ENCODE measurements at places on chromosomes 5 and 9.
A peak's percentile ranks its signal among the peaks of the same experiment; 100 is the strongest.

- no peak for DNase-seq
Observed at GRCh38 chr5:129116797-129117196, 22.2 kb downstream of the ISOC1 start.

GRCh38 chr5:143955141-143955540 lies 143.2 kb downstream of the HMHB1 start:
- DNase-seq: no peak

GRCh38 chr5:65190328-65191053 lies 291.2 kb downstream of the ADAMTS6 start:
- DNase-seq: no peak

DNA sequence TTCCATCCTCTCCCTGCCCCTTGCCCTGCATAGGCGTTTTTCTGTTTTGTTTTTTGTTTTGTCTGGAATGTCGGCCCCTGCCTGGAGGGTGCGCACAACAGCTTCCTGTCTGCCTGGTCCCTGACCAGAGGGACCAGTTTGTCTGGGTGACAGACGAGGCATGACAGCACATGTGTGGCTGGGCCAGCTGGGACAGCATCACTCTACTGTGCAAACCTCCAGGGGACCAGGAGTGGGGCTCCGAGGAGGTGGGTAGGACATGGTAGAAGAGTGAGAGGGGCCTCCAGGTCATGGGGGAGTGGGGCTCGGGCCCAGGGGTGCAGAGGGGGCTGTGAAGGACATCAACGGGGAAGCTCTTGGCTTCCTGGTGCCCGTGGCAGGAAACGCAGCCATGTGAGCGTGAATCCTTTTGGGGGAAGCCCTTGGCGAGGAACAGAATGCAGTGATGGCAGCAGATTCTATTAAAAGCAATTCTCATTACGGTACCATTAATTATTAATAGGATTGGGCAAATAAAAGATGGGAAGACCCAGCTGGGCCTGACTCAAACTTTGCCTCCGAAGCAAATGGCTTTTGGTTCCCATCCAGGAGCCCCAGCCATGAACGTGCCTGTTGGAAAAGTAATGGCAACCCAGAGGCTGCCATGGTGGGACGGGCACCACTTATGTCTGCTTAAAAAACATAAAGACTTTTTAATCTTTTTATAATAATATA lies 184.4 kb upstream of the IER5L start:
- DNase-seq: no peak

GRCh38 chr5:129141696-129142095 lies 47.1 kb downstream of the ISOC1 start:
- no peak for DNase-seq

DNA sequence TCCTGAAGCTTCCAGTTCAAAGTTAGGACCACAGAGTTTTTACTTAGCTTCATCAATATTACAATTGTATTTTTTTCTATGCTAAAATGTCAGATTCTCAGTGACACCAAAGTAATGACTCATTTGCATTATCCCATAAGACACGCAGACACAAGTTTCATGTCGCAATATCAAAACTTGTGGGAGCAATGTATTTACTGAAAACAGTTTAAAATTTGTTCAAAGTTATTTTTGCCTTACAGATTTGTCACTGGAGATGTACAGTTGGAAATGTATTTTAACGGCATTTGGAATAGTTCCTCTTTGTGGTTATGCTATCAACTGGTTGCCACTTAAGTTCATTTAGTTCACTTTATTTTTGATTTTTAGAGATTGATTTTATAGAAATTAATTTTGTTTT lies 36.2 kb upstream of the DAP start:
- DNase-seq: no peak

DNA sequence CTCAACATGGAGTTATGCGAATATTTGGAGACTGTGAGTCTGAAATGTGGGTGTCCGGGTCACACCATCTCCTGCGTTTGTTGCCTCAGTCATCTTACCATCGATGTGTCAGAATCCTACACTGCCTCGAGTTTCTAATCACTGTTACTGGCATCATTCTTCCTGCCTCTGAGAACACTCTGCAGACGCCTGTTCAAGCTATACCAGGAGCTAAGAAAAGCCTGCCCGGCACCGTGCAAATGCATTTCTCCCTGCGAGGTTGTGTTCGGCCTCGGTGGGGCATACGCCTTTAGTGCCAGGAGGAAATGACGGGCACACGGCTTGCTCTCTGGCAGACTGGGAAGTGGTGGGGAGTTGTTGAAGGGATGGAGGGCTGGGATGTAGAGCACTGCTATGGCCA lies 31.2 kb upstream of the SLC25A51 start:
- no peak for DNase-seq

- DNase-seq: no peak
Observed at GRCh38 chr9:125393426-125393825, 131.8 kb downstream of the GAPVD1 start.

GRCh38 chr5:169384661-169385060 lies 83.7 kb upstream of the SLIT3 start:
- no peak for DNase-seq

DNA sequence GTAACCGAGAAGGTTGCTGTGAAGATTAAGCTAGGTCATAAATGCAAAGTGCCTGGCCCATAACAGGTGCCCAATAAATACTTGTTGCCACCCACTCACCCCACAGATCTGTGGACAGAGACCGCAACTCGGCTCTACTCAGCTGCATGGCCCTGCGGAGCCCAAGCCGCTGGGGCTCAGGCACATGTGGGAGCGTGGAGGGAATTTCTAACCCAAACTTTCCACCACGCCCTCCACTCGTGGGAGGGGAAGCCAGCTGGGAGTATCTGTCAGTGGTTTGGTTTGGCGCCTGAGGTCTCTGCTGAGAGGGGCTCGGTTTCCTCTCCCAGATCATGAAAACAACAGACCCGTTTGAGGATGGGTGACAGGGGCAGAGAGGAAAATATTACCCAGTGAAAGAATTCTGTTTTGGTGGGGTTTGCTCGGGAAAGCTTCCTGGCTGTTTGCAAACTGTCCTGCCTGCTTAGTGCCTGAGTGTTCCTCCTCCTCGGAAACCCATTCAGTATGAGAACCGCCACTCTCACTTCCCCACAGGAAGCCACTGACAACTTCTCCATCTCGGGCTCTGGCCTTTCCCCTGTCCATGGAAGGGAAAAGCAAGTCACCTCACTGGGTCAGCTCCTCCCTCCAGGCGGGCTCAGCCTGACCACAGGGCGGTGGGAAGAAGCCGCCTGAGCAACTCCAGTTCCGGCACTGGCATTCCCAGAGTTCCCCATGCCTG lies 60.1 kb downstream of the RGS3 start:
- peak; percentile 27 for DNase-seq

GRCh38 chr9:136740971-136741882 lies 1.5 kb downstream of the LCN10 start:
- no peak for DNase-seq

- DNase-seq: peak; percentile 42
Observed at GRCh38 chr5:36875051-36875789, 1.3 kb upstream of the NIPBL start.

DNA sequence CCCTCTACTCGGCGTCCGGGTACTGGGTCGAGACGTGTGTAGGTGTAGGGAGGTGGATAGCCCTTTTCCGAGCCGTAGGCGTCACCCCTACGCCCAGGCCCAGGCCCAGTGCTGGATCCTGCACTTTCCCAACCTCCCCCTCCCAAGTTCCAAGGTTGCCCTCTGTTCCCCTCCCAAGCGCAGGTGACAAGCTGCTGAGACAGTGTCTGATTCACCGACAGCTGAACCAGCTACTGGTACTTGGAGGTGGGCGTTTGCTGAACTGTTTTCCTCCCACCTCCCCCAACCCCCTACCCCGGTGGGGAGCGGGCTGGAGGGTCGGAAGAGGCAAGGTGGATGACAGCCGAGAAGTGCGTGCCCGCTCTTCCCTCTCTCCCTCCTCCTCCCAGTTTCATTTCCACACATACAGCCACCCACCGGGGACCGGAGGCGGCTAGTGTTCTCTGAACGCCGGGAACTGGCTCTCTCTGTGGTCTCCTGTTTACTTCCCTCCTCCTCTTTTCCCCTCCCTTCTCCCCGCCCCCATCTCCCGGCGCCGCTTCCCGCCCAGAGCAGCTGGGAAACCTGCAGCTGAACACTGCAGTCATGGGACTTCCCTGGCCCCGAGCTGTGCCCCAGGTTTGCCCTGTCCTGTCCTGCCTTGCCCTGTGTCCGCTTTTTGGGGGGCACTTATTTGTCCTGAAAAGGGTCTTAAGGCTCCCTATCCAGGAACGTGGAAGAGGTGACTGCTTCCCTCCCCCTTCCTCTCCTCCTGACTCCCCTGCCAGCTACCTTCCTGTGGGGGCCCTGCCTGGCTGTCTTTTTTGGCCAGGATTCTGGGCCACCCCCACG lies 6.2 kb upstream of the KLF9 start:
- DNase-seq: peak; percentile 47

- DNase-seq: no peak
Observed at GRCh38 chr5:181086026-181086883, 44.7 kb downstream of the OR2V1 start.

- no peak for DNase-seq
Observed at GRCh38 chr5:166431456-166431855, 1860.0 kb upstream of the WWC1 start.

- DNase-seq: no peak
Observed at GRCh38 chr5:68187268-68188055, 28.1 kb upstream of the PIK3R1 start.

DNA sequence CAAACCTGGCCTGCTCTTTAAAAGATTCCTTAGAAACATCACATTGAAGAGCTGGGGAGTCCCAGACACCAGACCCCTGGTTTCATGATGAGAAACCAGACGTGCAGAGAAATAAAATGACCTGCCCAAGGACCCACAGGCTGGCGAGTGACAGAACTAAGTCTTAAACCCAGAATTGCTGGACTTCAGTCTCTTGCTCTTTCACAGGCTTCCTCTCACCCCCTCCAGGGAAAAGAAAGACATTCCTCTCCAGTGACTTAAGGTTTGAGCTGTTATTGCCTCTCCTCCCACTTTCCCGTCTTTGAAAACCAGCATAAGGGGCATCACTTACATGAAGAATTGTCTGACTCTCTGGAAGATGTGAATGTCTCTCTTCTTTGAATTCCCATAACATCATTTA lies 535.2 kb downstream of the IRX1 start:
- no peak for DNase-seq

GRCh38 chr5:123474228-123474627 lies 37.7 kb upstream of the CSNK1G3 start:
- no peak for DNase-seq

DNA sequence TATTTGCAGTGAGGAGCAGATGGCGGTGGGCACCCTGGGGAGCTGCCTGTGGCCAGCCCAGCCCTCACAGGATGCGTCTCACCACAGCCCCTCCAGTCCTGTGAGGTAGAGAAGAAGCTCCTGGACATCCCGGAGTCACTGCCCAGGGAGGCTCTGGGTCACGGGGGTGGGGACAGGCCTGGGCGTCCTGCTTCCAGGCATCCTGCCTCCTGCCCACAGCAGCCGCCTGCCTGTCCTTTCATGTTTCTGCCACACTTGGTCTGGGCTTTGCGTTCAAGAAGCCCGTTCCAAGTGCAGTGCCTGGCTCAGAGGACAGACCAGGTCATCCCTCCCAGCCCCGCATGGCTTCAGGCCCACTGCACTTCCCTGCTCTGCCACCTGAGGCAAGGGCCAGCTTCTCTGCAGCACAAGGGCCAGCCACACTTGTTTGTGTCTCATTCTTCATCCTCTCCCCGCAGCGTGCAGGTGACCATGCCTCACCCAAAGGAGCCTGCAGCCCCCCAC lies 38.2 kb downstream of the ZDHHC11B start:
- DNase-seq: no peak

- no peak for DNase-seq
Observed at GRCh38 chr5:38634568-38635369, 78.3 kb upstream of the LIFR start.

DNA sequence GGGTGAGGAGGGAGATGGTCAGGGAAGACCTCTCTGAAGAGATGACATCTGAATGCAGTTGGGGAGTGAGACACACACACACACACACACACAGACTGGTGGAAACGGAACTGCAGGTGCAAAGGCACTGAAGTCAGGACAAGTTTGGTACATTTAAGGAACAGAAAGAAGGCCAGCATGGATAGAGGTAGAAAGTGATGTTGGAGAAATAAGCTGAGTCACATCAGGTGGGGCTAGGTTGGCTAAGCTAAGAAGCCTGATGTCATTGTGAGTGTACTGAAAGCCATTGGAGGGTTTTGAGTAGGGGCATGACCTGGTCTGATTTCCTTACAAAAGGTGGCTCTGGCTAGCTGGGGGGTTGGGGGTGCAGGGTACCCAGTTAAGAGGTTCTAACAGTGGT lies 3.1 kb downstream of the BSPRY start:
- no peak for DNase-seq

DNA sequence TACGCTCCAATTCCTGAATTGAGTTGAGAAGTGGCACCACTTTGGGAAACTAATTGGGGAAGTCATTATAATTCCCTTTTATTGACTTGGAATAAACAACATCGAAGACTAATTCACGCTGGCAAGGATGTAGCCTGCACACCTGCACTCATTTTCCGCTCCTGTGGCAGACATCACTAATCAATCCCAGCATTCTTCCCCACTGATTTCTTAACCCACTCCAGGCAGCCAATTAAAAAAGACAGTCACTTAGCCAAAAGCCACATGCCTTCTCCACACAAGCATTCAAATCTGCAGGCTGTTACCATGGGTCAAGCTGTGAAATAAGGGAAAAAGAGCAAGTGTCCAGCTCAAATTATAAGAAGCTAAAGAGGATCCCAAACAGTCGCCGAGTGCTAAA lies 68.2 kb upstream of the HRH2 start:
- DNase-seq: no peak

- no peak for DNase-seq
Observed at GRCh38 chr5:147373328-147373727, 136.5 kb downstream of the DPYSL3 start.

GRCh38 chr5:68543212-68543611 lies 327.7 kb downstream of the PIK3R1 start:
- no peak for DNase-seq

DNA sequence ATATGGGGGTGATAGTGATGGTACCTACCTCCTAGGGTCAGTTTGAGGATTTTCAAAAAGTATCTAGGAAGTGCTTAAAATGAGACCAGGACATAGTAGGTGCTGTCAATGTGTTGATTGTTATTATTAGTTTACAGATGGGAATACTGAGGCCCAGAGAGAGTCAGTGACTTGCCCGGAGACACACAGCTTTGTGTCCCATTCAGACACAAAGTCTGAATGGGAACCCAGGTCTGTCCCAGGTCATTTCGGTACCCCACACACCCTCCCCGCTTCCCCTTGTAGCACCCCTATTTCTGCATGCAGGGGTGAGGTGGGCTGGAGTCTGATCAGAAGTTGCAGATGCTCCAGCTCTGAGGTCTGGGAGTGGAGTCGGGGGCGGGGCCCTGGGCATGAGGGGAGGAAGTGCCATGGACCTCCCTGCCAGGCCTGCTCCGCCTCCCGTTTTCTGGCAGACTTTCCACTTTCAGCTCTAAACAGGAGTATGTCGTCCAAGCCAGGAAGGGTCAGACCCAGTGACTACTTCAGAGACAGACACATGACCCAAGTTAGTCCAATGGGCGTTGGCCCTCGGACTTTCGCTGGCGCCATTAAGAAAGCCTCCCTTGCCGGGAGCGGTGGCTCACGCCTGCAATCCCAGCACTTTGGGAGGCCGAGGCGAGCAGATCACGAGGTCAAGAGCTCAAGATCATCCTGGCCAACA lies 3.2 kb upstream of the DBN1 start:
- DNase-seq: no peak
